Tibial artery (tissue), 4 donors: ENCODE measurements at places on chromosomes 12 and 14.

DNA sequence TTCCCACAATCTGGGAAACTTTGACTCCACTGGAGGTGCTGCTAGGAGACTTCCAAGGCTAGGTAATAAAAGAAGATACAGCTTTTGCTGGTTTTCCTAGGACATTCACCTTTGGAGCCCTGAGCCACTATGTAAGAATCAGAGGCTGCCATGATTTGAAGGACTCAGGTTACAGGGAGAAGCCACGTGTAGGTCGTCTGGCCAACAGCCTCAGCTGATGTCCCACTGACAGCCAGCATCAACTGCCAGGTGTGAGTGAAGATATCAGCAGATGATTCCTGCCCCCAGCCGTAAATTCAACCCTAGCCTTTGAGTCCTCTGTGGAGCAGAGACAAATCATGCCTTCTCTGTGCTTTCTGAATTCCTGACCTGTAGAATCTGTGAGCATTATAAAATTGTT lies 27.0 kb downstream of the SMOC1 start:
- DNase-seq, result no peak

- DNase-seq, result no peak
These were observed 28.4 kb downstream of the SARNP start for GRCh38 chr12:55789171-55789570.

DNA sequence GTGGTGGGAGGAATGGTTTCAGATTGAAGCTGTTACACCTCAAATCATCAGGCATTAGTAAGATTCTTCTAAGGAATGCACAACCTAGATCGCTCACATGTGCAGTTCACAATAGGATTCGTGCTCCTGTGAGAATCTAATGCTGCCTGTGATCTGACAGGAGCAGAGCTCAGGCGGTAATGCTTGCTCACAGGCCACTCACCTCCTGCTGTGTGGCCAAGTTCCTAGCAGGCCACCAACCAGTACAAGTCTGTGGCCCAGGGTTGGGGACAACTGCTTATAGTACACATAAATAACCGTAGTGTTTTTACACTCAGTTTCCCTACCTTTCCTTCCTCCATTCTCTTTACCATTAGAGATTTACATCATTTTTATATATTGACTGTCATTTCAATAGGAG lies 121.4 kb downstream of the SLCO1B3 start:
- no peak for DNase-seq

GRCh38 chr14:22598099-22598895 lies at the start of gene ABHD4:
Gene ABHD4 (plus strand): TSS chr14:22598300. CDS start chr14:22598307, 7 bp downstream.
- peak; percentile 80 for DNase-seq

DNA sequence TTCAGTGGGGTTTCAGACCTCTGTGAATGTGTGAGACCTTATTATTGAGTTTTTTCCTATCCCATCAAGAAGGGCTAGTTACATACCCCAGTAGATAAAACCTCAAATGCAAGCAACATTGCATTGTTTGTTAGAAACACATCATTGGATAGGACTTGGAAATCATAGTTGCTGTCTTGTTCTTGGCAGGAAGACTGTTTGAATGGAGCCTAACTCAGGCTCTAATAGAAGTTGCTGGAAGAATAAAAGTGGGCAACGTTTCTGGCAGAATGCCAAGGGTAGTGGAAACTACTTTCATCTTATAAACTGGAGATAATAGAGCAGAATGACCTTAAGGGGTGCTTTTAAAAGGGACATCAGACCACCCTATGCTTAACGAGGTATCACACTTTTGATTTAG lies 9.9 kb upstream of the PTHLH start:
- no peak for DNase-seq

DNA sequence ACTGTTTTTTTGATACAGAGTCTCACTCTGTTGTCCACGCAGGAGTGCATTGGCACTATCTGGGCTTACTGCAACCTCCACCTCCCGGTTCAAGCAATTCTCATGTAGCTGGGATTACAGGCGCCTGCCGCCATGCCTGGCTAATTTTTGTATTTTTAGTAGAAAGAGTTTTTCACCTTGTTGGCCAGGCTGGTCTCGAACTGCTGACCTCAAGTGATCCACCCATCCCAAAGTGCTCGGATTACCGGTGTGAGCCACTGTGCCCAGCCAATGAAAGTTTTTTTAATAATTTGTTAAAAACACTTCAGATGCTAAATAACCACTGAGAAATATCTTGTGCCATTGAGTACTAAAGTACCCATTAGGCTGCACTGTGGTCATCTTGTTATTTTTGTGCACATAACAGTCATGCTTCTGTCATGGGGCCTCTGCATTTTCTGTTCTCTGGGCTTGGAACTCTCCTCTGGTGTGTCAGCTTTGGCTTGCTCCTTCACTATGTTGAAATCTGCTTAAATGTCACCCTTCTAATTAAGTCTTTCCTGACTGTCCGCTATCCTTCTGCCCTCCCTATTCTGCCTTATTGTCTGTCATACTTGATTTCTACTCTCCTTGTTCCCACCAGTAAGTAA lies 105.1 kb downstream of the KTN1 start:
- DNase-seq, result peak; percentile 26

- DNase-seq, result no peak
These were observed 2.7 kb upstream of the ADIPOR2 start for GRCh38 chr12:1688086-1688710.
